Stimulated activated CD8-positive, alpha-beta memory T cell treated with anti-CD3 and anti-CD28 coated beads, Interleukin-7, amount 100 ng/mL, for 4 hours (primary cell): ENCODE measurements at places on chromosomes 7 and 10.

GRCh38 chr10:113977174-113977573 is 66.5 kb upstream of the ADRB1 start:
- no peak for DNase-seq

GRCh38 chr7:158707610-158708009 is 3.0 kb upstream of the NCAPG2 start:
- no peak for DNase-seq

DNA sequence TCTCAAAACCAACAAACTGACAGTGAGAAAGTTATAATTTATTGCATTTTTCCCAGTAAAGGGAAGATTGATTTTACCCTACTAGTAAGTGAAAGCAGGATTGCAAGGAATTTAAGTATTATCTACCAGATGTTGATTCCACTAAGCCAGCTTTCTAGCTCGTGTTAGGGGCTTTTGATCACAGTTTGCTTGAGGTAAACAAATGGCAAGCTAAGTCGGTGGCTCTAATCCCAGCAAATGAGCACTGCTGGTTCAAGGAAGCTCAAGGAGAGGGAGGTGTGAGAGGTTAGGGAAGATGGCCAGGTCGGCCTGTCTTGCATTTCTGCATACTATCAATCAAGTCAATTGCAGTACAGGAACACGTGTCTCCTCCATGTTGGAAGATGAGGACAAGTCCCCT is 448.7 kb upstream of the POM121L12 start:
- DNase-seq = no peak

- no peak for DNase-seq
Observed at GRCh38 chr7:104793066-104793465, 220.9 kb upstream of the KMT2E start.

DNA sequence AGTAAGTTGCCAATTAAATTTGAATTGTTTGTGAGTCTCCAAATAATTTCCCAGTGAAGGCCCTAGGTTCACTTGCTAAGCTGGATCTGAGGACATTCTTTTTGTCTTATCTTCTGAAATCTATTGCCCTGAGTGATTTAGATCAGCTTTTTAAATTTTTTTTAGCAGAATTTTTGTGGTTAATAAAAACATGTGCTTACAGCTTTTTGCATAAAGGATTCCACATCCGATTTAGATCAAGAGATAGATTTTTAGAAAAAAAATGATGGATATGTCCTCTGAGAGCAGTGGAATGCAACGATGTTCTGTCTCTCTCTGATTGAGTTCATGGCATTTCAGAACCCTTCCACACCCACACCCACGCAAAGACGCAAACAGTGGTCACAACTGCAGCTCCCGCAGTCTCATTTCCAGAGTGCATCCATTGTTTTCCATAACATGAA is 358.8 kb downstream of the SUGCT start:
- DNase-seq = no peak

DNA sequence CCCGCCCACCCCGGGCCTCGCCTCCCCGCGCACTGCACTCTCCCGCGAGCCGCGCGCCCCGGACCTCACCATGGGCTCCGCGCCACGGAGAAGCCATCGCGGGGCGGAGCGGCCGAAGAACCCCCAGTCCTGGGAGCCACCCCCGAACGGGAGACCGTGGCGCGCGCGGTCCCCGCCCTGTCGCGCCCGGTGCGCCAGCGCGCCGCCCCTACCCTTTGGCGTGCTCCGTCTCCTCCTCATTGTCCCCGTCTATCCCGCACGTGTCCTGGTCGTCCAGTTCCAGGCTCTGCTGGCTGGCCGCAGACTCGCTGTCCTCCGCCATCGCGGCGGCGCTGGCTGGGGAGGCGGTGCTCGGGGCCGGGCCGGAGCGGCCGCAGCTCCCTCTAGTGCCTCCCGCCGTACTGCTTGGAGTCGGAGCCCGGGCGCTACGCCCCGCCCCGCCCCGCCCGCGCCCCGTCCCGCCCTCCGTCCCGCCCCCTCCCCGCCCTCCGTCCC is at the start of gene NMT2:
NMT2 (minus strand) TSS at position 403 of the 495 bp plus-strand sequence; CDS start at position 322, 81 bp downstream.
- no peak for DNase-seq

GRCh38 chr7:141200191-141201108 is 126.6 kb downstream of the TMEM178B start:
- DNase-seq = no peak

GRCh38 chr7:101870361-101871062 is 53.1 kb downstream of the CUX1 start:
- no peak for DNase-seq

DNA sequence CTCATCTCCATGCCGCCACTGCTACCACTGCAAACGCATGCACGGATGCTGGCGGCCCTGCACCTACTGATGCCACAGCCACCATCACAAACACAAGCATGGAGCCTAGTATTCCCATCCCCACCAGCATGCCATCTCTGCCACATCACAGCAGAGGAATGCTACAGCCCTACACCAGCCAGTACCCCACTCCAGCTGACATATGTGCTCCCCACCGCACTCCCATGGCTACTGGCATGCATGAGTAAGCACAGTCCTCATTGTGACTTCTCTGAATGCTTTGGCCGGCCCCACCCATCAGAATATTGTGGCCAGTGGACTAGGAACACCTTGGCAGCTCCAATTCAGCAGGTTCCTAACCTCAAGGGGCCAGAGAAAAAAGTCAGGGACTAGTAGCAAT is 705.5 kb downstream of the POM121L12 start:
- no peak for DNase-seq

GRCh38 chr7:73737491-73738219 is 947 bp downstream of the ABHD11 start:
- no peak for DNase-seq

DNA sequence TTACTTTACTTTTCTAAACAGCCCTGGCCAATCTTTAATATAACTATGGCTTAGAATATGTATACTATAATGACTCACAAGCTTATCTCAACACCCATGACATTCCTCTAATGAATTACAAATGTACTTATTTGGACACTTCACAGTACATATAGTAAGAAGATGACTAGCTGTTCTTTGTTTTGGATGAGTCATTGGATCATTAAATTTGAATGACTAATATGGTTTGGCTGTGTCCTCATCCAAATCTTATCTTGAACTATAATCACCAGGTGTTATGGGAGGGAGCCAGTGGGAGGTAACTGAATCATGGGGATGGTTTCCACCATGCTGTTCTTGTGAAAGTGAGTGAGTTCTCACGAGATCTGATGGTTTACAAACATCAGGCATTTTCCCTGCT is 807.5 kb upstream of the SORCS1 start:
- no peak for DNase-seq

GRCh38 chr10:21954690-21955089 is 48.8 kb downstream of the DNAJC1 start:
- no peak for DNase-seq

DNA sequence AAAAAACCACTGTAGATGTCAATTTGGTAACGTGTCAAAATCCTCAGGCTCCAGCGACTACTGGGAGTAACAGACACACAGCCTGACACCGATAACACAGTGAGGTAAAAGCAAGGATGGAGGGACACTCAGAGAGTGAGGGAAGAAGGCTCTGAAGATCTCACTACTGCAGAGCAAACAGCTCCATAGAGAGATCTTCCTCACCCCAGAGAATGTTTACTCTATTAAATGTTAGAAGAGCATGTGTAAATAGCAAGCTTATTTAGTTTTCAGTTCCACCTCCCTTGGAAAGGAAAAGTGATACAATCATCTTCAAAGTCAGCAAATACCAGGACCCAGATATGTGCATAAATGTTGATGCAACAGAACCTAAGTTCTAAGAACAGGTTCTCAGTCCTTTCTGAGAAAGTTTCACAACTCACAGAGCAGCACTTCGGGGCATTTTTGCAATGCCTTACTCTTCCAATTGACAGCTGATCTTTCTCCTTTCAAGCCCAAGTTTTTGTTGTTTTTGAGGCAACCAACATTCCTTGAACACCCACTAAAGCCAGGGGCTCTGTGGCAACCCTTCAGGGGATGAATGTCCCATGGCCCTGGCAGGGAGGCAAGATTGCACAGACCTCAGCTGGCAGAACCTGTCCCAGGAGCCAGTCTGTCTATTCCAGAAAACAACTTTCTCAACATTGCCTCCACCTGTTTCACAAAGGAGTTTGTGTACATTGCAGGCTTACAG is 177.4 kb downstream of the SFMBT2 start:
- no peak for DNase-seq

DNA sequence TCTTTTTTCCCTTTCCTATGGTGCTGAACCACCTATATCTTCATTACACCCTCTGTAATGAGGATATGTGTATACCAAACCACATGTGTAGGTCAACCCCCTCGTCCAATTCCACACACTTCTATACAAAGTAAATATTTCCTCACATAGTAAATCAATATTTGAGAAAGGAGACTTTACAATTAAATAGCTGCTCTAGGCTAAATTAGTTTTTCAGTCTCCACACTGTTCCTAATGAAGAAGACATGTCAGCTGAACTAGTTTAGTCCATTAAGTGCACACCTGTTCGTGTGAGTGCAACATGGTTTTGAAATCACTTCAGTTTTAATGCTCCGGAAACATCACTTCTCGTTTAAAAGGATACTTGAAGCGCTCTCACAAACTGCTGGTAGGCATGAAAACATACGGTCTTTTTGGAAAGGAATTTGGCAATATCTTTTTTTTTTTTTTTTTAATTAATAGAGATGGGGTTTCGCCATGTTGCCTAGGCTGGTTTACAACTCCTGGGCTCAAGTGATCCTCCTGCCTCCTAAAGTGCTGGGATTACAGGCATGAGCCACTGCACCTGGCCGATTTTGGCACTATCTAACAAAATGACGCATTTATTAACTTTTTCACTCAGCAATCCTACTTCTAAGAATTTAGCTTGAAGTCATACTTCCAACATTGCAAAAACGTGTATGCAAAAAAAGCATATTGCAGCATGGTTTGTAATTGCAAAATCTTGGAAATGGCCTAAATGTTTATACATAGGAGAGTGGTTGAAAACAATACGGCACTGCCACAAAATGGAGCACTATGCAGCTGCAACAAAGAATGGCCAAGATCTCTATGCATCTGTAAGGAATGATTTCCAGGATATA is 2.1 kb upstream of the XRCC2 start:
- DNase-seq = no peak

DNA sequence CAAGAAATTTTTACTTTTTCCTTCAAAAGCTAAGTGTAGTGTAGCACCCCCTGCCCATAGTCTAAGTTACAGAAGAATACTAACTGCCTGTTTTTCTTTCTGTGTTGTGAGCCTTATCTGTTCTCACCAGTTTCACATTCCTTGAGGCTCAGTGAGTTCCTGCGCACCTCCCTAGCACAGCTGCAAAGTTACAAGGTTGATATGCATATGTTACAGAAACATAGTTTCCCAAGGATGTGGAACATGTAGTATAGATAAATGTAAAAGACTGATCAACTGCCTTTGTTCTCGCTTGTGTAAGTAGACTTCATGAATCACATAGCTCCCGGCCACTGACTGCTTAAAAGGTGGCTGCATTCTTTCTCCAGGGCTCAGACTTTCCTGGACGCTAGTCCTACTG is 6.7 kb upstream of the ZNF33B start:
- DNase-seq = no peak

- no peak for DNase-seq
Observed at GRCh38 chr7:87395442-87396020, 50.1 kb downstream of the CROT start.

- no peak for DNase-seq
Observed at GRCh38 chr10:26981232-26981824, 119.0 kb downstream of the ANKRD26 start.

DNA sequence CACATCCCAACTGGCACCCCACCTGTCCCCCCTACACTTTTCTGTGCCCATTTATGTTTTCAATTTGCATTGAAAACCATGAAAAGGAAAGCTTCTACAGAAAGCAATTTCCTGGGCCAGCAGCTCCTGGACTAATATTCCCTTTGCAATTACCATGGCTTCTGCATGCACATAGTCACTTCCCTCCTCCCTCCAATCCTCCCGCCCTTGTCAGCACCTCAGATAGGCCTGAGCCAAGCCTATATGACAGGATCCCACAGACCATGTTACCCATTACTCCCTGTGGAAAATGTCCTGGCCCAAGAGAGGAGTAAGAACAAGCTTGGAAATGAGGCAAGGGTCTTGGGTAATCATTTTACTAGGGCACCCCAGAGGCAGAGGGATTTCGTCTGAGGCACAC is 38.1 kb downstream of the FBXW4 start:
- DNase-seq = no peak

- no peak for DNase-seq
Observed at GRCh38 chr10:117635826-117636225, 93.3 kb downstream of the EMX2 start.

DNA sequence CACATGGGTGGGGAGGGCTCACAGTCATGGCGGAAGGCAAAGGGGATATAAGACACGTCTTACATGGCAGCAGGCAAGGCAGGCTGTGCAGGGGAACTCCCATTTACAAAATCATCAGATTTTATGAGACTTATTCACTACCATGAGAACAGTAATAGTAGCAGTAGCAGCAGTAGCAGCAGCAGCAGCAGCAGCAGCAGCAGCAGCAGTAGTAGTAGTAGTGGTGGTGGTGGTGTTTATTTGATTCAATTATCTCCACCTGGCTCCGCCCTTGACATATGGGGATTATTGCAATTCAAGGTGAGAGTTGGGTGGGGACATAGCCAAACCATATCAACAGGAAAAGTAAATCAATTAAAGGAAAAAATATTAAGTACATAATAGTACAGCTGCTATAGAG is 184.7 kb downstream of the LRMDA start:
- DNase-seq = no peak

DNA sequence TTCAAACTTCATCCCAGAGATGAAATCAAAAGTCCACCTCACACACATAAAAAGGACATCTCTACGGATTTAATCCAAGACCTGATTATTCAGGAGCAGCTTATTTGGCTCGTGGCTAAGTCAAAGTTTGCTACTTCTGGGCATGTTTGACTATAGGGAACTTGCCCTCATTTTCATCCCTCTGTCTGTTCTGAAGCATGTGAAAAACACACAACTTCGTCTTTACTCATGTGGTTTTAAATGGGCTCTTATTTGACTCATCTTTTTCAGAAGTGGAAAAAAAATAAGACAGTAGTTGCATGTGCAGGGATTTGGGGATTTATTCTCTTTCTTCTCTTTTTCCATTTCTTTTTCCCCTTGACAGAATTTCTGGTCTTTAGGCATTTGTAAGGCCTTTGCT is 295.9 kb downstream of the TFEC start:
- DNase-seq = no peak

GRCh38 chr10:119221201-119221600 is 13.8 kb downstream of the GRK5 start:
- DNase-seq = no peak

- no peak for DNase-seq
Observed at GRCh38 chr7:151009327-151010036, 14.8 kb downstream of the ATG9B start.

DNA sequence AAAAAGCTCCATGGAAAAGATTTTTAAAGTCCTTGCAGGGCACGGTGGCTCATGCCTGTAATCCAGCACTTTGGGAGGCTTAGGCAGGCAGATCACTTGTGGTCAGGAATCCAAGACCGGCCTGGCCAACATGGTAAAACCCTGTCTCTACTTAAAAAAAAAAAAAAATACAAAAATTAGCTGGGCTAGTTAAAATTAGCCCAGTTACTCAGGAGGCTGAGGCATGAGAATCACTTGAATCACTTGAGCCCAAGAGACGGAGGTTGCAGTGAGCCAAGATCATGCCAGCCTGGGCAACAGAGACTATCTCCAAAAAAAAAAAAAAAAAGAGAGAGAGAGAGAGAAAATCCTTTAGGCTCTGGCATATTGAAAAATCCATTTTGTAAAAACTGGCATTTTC is 61.9 kb downstream of the CCDC6 start:
- DNase-seq = no peak

GRCh38 chr10:125344573-125345171 is 184.3 kb upstream of the CTBP2 start:
- no peak for DNase-seq
